ENCODE measurements at places on chromosomes 7 and 10.

GRCh38 chr10:93073539-93074146, at the start of gene CYP26A1:
CYP26A1 (plus strand) TSS chr10:93073893; CDS start chr10:93073935, 42 bp downstream.
- DNase-seq, result no peak

- DNase-seq, result no peak
These were observed 28.9 kb upstream of the SVIL start for GRCh38 chr10:29663718-29664117.

DNA sequence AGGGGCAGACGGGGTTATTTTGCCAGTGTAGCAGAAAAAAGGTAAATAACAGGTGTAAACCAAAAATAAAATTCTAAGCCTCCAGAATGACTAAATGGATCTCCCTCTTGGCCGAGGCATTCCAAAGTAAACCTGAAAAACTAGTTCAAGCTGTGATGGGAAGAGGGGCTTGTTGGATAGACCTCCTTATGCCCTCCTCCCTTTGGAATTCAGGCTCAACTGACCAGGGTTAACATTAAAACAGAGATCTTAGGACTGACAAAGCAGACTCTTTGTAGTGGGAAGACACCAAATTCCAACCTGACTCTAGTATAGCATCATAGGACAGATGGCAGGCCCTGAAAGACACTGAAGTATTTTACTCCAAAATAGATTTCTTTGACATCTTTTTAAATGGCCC, 113.8 kb upstream of the ITGB1 start:
- DNase-seq, result no peak

DNA sequence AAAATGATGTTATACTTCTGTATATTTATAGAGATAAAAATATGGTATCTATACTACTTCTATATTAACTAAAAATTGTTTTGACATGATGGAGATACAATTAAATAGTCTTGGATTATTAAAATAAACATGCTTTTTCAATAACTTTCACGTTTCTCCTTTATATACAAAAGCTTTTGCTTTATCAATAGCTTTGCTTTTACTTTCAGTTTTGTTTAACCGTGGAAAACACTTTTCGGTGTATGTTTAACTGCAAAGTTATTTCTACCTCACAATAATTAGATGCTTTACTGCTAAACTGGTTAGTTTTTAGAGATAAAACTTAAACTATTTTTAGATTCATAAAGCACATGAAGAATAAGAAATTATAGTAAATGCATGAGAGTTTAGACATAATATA, 432.1 kb upstream of the PCDH15 start:
- no peak for DNase-seq

DNA sequence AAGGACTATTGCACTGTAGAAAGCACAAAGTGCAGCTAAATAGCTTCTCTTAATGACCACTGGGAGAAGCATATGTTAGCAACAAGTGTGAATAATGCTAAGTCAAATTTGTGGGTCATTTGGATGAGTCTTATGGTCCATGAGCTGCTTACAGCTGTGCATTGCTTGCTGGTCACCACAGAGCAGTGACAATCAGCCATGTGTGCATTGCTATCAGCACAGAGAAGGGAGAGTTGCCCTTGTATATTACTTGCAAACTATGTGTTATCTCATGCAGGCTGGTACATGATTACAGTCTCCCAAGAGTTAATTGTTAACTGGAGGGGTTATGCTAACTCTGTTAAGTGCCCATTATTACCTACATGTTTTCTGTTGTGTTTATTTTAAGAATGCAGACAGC, 25.7 kb downstream of the MRPS33 start:
- no peak for DNase-seq
